Activated T-helper 1 cell treated with Interleukin-2 at 50 U/mL for 16 hours (primary cell): ENCODE measurements at places on chromosomes 3 and 15.

- DNase-seq, result no peak
These were observed 10.7 kb downstream of the LRTM1 start for GRCh38 chr3:54917174-54917573.

DNA sequence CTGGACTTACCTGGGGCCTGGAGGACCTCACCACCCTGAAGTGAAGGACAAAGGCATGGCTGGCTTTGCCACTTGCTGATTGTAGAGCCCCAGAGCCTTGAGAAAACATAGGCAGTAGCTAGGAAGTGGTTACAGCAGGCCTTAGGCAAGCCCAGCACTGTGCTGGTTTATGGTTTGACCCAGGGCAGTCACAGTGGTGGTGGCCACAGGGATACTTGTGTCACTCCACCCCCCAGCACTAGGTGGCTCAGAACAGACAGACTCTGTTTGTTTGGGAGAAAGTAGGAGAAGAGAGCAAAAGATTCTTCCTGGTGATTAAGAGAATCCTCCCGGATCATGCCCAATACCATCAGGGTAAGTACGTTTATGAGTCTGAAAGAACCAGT, 13.2 kb upstream of the COL8A1 start:
- DNase-seq, result no peak

DNA sequence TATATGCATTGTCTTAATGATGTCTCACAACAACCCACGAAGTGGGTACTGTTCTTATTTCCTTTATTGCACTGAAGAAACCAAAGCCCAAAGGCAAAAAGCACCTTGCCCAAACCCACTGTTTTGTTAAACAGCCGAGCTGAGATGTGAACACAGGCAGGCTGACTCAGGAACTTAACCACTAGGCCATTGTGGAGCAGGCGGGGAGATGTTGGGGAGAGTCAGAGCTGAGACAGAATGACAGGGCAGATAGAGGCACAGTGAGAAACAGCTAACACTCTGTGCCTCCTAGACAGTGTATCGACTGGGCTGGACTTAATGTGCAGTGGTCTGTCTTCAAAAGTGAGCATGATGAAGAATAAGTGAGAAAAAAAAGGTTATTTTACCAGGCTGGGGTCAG, 56.5 kb downstream of the RPLP1 start:
- DNase-seq, result no peak

- peak; percentile 58 for DNase-seq
These were observed at the start of gene PLSCR2 for GRCh38 chr3:146469150-146470017. Gene PLSCR2 (minus strand): TSS chr3:146469561. CDS start chr3:146459904, 9,657 bp downstream.

GRCh38 chr3:137770066-137770834, 6.1 kb downstream of the SOX14 start:
- no peak for DNase-seq

DNA sequence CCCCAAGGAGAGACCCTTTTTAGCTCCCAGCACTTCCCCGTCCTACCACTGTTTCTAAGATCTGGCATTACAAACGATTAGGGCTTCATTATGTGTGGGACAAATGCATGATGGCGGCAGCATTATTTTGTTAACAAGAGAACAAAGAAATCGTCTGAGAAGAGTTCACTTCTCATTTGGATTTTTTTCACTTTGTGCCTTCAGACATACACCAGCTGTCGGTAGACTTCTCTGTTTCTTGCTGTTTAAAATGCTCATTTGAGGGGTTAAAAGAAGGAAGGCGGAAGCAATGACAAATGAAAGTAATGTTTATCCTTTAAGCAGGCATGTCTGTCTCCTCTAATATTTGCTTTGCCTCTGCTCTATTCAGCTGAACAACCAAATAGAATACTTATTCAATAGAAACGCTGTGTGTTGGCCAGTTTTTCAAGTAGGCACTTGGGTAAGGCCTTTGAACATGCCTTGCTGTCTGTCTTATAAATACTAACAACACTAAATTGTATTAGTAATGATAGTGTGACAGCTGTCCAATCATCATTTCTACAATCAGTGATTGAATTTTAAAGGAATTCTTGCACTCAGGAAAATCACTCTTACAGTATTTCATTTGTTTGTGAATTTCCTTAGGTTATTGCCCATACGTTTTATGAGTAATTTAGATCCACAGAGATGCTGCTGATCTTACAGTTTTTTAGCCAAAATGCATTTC, 382.4 kb downstream of the IL5RA start:
- no peak for DNase-seq

- DNase-seq, result no peak
These were observed 7.2 kb downstream of the GLDN start for GRCh38 chr15:51348688-51349087.

- no peak for DNase-seq
These were observed 17.8 kb downstream of the BMF start for GRCh38 chr15:40090774-40091455.

- DNase-seq, result no peak
These were observed 68.0 kb downstream of the TIPARP start for GRCh38 chr3:156742401-156742800.

- DNase-seq, result peak; percentile 82
These were observed at the start of gene DISP2 for GRCh38 chr15:40357723-40358470. Gene DISP2 (plus strand): TSS chr15:40358219. CDS start chr15:40358322, 103 bp downstream.

DNA sequence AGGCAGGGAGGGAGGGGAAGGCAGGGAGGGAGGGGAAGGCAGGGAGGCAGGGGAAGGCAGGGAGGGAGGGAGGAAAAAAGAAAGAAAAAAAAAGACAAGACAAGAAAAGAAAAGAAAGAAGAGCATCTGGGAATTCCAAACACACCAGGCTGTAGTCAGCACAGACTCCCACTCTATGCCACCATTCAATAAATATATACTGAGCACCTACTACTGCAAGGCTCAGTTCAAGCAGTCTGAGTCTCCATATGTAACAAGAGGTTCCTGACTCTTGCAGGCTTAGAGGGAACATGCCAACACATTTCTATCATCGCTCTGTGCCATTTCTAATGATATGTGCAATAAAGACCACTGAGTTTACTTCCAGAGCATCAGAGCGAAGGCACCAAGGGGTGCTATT, 47.7 kb downstream of the ANXA2 start:
- no peak for DNase-seq

- no peak for DNase-seq
These were observed 307.2 kb upstream of the TRIM42 start for GRCh38 chr3:140370686-140371085.

DNA sequence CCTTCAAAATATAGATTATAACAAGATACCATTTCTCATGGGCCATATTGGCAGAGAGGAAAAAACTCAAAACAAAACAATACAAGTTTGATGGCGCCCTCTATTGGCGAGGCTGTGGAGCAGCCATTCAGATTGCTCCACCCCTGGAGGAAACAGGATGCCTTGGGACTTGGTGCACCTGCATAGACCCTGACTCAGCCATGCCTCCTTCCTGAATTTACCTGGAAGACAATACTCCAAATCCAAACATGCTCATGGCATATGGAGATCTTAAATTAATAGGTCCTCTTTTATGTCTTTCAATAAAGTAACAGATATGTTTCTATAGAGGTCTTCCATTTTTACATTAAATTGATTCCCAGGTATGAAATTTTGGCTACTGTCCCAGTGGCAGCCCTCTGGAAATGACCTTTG, 90.0 kb downstream of the APBA2 start:
- peak; percentile 47 for DNase-seq

- DNase-seq, result peak; percentile 18
These were observed 34.8 kb upstream of the RASA2 start for GRCh38 chr3:141452045-141452444.

GRCh38 chr3:136750897-136751315, 1.3 kb downstream of the STAG1 start:
- no peak for DNase-seq

- no peak for DNase-seq
These were observed 214.9 kb downstream of the CBLB start for GRCh38 chr3:105653868-105654267.

GRCh38 chr3:56183529-56183928, 284.7 kb downstream of the ERC2 start:
- no peak for DNase-seq

- no peak for DNase-seq
These were observed 21.7 kb upstream of the UBL7 start for GRCh38 chr15:74482661-74483060.

GRCh38 chr15:98860281-98861041, 147.1 kb downstream of the PGPEP1L start:
- DNase-seq, result no peak

DNA sequence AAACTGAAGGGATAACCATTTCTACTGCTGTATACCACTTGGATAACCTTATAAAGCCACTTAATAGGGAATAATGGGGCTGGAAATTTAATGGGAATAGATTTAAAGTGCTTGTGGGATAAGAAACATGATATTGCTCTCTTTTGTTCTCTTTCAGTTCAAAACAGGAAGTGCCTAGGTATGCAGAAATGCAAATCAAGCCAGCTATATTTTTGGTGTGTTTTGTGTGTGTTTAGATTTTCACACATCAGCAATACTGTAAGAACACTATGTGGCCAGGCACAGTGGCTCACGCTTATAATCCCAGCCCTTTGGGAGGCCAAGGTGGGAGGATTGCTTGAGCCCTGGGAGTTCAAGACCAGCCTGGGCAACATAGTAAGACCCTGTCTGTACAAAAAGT, 442.3 kb upstream of the TPRG1 start:
- DNase-seq, result no peak

GRCh38 chr3:104825116-104825515, 541.6 kb upstream of the ALCAM start:
- DNase-seq, result no peak

DNA sequence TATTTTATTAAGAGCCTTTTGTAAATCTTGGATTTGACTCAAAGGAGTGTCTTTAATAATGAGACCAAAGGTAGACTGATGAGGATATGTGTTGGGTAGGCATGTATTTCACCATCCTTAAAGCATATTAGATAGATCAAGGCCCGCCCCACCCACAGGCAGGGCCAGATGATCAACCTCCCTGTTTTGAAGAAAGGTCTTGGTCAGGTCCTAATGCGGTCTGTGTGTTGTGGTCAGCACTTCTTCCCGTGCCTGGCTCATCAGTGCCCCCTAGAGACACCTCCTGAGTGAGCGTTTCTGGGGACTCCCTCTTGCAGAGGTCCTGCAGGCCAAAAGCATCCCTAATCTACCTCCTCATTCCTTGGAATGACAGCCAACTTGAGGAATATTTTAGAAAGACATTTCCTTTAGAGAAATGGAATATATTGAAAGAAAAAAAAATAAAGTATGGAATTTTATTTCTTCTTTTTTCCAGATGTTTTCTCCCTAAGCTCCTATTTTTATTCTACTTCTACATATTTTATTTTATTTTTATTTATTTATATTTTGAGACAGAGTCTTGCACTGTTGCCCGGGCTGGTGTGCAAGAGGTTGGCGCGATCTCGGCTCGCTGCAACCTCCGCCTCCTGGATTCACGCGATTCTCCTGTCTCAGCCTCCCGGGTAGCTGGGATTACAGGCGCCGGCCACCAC, 6.0 kb downstream of the TM4SF4 start:
- DNase-seq, result no peak

GRCh38 chr3:55127565-55127964, 199.7 kb upstream of the LRTM1 start:
- DNase-seq, result no peak

DNA sequence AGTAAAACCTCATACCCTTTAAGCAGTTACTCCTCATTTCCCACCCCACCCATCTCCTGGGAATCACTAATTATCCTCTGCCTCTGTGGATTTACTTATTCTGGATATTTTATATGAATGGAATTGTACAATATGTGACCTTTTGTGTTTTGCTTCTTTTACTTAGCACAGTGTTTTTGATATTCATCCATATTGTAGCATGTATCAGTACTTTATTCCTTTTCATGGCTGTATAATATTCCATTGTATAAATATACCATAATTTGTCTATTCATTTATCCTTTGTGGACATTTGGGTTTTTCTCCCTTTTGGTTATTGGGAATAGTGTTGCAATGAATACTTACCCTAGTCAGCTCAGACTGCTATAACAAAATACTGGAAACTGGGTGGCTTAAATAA, 39.2 kb downstream of the SH3GL3 start:
- DNase-seq, result no peak

GRCh38 chr3:130948929-130949328, 55.0 kb downstream of the ATP2C1 start:
- no peak for DNase-seq

GRCh38 chr15:78130466-78131294, 565 bp downstream of the CIB2 start:
- DNase-seq, result no peak

DNA sequence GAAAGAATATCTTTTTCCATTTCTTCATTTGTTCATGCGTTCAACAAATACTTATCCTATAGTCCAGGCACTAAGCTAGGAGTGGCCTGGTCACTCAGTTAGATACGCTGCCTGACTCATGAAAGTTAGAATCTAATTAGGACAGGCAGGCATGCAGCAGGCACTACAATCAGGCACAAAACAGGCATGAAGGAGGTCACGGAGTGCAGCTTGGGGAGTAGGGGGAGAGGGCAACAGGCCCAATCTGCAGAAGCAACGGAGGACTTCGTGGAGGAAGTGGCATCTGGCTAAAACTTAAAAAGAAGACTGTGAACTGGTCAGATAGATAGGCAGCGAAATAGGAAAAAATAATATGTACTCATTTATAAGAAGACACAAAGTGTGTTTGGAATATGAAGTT, 420.9 kb downstream of the MAGI1 start:
- DNase-seq, result no peak

DNA sequence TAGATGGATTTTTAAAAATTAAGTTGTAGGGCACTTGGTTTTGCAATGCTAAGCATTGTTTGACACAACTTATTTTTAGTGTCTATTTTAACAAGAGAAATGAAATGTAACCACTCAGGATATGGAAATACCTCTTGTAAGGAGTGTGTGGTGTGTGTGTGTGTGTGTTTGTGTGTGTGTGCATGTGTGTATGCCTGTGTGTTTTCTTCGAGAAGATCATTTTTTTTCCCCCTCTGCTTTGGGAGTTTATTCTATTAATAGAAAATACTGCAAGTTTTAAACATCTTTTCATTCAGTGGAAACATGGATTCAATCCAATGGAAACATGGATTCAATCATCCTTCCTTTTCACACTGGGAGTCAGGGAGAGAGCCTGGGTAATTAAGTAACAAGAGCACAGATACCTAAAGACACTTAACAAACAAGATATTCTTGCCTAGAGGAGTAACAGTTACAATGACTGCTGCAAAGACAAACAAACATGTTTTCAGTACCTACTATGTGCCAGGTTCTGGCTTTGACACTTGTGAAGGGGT, 567.2 kb upstream of the TBL1XR1 start:
- DNase-seq, result no peak

DNA sequence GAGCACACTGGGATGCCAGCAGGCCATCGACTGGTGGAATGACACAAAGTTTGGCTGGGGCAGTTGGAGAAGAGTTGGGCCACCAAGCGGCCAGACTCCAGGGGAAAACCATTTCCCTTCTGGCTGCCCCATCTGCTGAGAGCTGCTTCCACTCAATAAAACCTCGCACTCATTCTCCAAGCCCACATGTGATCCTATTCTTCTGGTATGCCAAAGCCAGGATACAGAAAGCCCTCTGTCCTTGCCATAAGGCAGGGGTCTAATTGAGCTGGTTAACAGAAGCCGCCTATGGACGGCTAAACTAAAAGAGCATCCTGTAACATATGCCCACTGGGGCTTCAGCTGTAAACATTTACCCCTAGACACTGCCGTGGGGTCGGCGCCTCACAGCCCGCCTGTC, 55.1 kb downstream of the NKIRAS1 start:
- DNase-seq, result no peak
